Pancreas (tissue), 10 donors: ENCODE measurements at places on chromosomes 12 and 14.

- no peaks in the 10 kb centered on the region for H3K4me1 ChIP-seq
- H3K27ac ChIP-seq: no peak overlapping the region
- H3K36me3 ChIP-seq: no peaks in the 10 kb centered on the region
- DNase-seq: no peak
These were observed 30.9 kb upstream of the KLRD1 start for GRCh38 chr12:10276774-10277173.

DNA sequence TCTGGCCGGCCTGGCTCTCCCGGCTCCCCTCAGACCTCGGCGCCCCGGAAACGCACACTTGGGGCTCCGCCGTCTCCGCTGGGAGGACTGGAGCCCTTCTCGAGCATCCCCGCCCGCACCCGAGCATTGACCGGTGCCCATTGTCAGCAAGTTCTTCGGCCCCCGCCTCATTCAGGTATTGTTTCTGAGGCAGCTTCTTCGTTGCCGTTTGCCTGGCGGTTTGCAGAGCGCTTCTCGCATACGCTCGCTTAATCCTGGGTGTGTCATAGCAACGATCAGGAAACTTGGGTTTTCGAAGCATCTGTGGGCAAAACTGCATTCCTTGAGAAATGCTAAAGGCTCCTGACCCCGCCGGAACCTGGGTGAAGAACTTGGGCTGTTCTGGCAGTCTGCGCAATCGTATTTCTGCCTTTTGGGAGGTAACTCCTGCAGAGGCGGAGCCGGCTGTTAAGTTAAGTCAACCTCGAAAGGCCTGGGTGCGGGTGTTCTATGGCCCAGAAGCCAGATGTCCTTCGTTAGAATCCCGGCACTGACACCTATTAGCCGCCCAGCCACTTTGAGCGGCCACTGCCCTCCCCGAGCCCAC, 518 bp downstream of the GSKIP start:
- peaks cover 22% of the 10 kb centered on the region for H3K4me1 ChIP-seq
- H3K27ac ChIP-seq: peak overlapping the region; percentile 95
- H3K36me3 ChIP-seq: no peaks in the 10 kb centered on the region
- H3K4me3 ChIP-seq: peak overlapping the region; percentile 91
- H3K27me3 ChIP-seq: no peaks in the 10 kb centered on the region

DNA sequence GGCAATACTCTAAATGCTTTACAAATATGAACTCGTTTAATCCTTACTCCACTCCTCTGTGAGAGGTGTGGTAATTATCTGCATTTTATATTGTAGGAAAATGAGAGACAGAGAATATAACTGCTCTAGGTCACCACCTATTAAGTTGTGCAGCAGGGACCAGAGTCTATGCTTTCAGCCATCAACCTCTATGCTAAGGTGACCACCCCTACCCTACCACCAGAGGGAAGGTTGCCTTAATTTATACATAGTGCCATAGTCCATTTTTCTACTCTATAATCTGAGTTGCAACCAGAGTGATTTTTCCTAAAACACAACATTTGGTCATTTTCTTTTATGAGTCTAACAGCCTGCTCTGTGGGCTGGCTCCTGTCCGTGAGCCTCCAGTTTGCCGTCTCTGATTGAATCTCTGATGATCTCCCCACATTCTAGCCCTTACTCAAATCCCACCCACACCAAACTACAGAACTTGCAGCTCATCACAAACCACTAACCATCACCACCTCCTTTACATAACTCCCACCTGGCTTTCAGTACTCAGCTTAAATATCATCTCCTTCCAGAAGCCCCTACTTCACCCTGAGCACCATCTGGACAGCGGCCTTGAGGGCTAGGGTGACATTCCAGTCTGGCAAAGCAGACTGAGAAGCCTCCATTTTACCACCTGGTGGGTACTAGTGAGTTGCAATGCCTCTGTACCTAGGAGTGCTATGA, 126.6 kb downstream of the PPM1H start:
- no peak for DNase-seq
- no peak overlapping the region for H3K4me3 ChIP-seq
- H3K36me3 ChIP-seq: no peaks in the 10 kb centered on the region
- no peaks in the 10 kb centered on the region for H3K4me1 ChIP-seq
- no peak overlapping the region for H3K27ac ChIP-seq

DNA sequence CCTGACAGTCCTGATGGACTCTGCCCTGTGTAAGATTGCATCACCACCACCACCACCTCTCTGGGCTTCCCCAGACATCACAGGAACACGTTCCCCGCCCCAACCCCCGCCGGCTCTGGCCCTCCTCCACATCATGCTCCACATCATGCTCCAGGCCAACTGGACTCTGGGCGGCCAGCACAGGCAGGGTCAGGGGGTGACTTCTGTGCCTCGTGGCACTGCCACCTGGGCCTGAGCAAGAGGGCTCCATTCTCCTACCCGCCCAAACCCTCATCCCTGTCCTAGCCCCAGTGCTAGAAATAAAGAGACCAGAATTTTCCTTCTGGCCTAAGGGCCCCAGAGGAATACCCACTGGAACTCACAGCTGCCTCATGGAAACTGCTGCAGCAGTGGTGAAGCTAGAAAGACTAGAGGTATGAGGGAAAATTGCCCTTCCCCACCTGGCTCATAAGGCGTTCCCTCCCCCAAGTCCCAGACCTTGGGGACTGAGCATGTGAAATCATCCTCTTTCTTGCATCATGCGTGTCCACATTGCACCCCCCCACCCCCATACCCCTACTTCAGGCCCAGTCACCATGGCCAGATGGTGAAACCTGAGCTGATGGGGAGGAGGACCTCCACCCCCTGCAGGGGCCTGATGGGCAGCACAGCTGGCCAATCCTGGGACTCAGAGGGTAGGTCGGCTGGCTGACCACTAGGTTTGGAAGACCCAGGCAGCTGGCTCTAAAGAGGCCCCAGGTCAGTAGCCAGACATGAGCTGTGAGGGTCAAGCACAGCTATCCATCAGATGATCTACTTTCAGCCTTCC, at the start of gene INHBE:
Gene INHBE, plus strand, starts transcription at position 742 of the 808 bp plus-strand sequence. CDS start 230 bp downstream, outside the sequence.
- no peaks in the 10 kb centered on the region for H3K27me3 ChIP-seq
- H3K36me3 ChIP-seq: no peaks in the 10 kb centered on the region
- no peak for DNase-seq
- peaks cover 4% of the 10 kb centered on the region for H3K4me1 ChIP-seq
- H3K4me3 ChIP-seq: no peak within 1 kb of the TSS

- H3K4me1 ChIP-seq: no peaks in the 10 kb centered on the region
- H3K36me3 ChIP-seq: no peaks in the 10 kb centered on the region
- H3K27ac ChIP-seq: no peak overlapping the region
- H3K4me3 ChIP-seq: no peak overlapping the region
- DNase-seq: peak; percentile 59
- no peaks in the 10 kb centered on the region for H3K27me3 ChIP-seq
These were observed 53.3 kb downstream of the RBM19 start for GRCh38 chr12:113912760-113913329.

DNA sequence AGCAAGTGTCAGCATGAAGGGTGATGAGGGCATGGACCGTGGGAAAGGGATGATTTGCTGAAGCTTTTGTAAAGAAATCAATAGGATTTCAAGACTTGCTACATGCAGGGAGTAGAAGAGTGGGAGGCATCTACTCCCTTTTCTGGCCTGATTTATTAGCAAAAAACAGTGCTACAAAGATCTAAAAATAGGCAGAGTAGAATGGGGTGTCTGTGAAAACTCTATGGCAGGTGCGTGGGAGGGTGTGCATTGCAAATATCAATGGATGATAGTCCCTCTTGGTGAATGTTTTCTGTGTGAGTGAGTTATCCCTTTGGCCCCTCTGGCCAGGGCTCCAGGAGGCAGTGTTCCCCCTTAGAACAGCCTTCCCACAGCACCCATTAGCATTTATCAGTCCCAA, 139.0 kb downstream of the SMOC1 start:
- no peak overlapping the region for H3K27ac ChIP-seq
- no peaks in the 10 kb centered on the region for H3K27me3 ChIP-seq
- no peaks in the 10 kb centered on the region for H3K36me3 ChIP-seq
- no peak overlapping the region for H3K4me3 ChIP-seq
- no peak for DNase-seq

DNA sequence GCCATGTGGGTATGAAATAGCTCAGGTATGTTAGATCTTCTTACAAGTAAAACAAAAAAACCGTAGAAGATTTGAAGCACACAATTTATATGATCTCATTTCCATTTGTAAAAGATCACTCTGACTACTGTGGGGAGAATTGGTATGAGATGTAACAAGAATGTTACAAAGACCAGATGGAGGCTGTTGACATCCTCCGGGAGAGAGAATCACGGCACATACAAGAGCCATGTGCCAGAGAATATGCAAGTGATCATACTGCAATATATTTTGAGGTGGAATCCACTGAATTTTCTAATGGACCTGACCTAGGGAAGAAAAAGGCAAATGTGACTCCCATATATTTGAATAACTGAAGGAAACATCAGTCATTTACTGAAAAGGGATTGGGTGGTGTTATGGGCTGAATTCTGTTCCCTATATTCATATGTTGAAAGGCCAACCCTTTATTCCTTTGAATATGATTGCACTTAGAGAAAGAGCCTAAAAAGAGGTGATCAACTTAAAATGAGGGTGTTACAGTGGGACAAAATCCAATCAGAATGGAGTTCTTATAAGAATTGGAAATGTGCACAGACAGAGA, 29.1 kb downstream of the PRB3 start:
- no peaks in the 10 kb centered on the region for H3K4me1 ChIP-seq
- H3K4me3 ChIP-seq: no peak overlapping the region
- no peak for DNase-seq
- H3K36me3 ChIP-seq: no peaks in the 10 kb centered on the region

DNA sequence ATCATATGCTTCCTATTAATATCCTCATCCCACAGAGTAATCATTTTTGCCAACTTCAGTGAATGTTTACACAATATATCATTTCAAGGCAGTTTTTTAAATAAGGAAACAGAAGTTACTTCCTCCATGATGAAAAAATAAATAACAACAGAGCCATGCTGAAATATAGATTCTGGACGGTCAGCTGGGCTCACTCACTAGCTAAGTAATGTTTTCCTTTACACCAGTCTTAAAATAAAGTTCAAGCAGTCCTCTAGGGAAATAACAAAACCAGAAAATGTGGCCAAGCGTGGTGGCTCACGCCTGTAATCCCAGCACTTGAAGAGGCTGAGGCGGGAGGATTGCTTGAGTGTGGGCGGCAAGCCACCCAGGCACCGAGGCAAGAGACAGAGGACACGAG, 28.7 kb downstream of the AICDA start:
- no peak overlapping the region for H3K4me3 ChIP-seq
- H3K27ac ChIP-seq: no peak overlapping the region
- H3K36me3 ChIP-seq: no peaks in the 10 kb centered on the region
- no peaks in the 10 kb centered on the region for H3K4me1 ChIP-seq
- DNase-seq: no peak

DNA sequence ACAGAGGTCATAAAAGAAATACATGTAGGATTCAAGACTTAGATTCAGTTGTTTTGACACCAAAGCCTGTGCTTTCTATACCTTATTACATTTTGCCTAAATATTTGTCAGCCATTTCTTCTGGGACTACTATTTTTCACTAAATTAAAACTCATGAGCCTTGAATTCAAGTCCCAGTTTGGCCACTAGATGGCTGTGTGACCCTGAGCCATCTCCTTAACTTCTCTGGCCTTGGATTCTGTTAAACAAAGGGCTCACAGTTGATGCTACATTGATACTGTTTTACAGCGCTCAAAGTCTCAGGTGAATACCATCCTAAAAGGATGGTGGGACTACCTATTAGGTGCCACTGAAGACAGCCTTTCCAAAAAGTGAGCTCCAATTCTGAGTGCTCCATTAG, 39.6 kb upstream of the CCDC198 start:
- DNase-seq: no peak
- no peaks in the 10 kb centered on the region for H3K36me3 ChIP-seq
- H3K27ac ChIP-seq: no peak overlapping the region

DNA sequence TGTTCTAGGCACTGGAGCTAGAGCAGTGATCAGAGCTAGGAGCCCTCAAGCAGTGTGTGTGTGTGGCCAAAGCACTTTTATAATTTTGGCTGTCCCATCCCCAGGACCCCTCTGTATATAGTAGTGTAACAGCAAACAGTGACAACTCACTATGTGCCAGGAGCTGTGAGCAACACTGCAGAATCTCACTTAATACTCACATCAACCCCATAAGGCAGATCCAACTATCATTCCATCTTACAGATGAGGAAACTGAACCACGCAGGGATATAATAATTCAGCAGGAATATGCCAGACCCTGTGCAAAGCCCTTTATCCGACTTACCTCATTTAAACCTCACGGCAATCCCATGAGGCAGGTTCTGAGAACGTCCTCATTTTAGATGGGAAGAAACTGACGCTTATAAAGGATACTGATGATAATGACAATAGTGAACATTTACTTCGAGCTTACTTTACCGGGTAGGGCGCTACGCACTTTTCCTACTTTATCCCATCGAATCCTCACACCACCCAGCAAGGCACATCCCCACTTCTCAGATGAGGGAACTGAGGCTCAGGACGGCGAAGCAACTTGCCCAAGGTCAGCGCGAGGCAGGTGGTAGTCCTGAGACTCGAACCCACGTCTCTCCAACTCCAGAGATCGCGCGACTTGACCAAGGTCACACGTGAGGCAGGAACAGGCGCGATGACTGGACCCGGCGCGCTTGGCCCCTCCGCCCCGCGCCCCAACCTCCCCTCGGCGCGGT, 687 bp downstream of the RAB35 start:
- no peaks in the 10 kb centered on the region for H3K36me3 ChIP-seq
- H3K4me1 ChIP-seq: no peaks in the 10 kb centered on the region
- H3K27ac ChIP-seq: peak overlapping the region; percentile 83
- H3K27me3 ChIP-seq: no peaks in the 10 kb centered on the region
- H3K4me3 ChIP-seq: peak overlapping the region; percentile 90
- no peak for DNase-seq

DNA sequence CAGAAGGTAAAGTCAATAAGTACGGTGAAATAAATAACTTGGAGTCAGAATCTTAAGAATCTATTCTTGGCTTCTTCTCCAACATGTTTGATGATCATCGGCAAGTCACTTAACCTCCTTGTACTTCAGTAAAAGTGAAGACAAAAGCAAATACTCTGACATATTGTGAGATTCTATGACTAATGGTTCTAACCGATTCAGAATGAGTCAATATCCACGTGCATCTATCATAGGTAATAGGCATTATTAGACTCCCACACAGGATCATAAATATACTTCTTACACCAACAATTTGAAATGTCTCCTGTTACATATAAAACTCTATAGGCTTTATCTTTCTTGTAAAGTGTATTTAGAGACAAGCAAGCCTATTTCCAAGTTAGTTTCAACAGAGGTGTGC, 144.4 kb upstream of the ATXN7L3B start:
- H3K27ac ChIP-seq: no peak overlapping the region
- no peak overlapping the region for H3K4me3 ChIP-seq
- H3K36me3 ChIP-seq: no peaks in the 10 kb centered on the region
- H3K4me1 ChIP-seq: no peaks in the 10 kb centered on the region
